Stimulated activated CD8-positive, alpha-beta memory T cell treated with anti-CD3 and anti-CD28 coated beads, Interleukin-7, amount 100 ng/mL, for 24 hours (primary cell): ENCODE measurements at places on chromosomes 11 and 22.

- no peak for DNase-seq
These were observed 69.0 kb downstream of the LARGE1 start for GRCh38 chr22:33851240-33851639.

DNA sequence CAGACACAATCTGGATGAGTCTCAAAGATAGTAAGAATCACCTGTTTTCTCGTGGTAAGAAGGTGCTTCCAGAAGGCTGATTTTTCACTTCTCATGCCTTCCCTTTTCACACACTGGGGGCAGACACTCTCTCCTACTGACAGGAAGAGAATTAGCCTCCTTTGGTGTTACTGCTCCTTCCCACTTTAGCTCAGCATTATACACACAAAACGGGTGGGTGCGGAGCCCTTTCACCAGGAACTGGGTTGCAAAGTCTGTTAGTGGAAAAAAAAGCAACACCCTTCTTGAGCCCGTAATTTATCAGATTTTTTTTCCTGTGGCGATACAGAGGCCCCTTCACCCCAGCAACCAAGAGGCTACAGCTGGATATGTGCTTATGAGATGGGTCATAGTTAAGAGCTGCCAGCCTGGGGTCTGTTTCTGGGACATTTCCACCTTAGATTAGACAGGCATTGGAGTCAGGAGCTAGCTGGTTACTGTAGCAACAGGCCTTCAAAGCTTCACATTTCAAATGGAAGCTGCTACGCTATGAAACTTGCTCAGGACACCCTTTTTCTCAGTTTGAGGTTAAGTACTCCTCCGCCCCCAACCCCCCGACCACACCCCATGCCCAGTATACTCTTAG is 48.1 kb downstream of the SNX19 start:
- DNase-seq = no peak

GRCh38 chr22:16956290-16956689 is 51.7 kb downstream of the GAB4 start:
- DNase-seq = no peak

DNA sequence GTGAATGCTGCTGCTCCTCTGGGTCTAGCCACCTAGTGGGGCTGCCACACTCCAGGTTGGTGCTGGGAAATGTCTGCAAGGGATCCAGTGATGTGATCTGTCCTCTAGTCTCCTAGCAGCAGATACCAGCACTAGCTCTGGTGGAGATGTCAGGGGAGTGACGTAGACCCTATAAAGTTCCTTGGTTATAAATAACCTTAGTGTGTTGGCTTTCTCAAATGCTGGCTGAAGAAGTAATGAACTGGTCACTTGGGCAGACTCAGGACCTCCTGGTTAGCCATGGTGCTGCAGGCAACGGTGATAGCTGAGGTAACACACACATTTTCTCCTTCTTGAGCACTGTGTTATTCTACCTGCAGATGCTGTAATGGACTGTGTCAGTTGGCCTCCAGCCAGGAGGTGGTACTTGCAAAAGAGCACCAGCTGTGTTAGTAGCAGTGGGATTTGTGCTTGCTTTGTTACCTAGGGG is 35.5 kb downstream of the BBOX1 start:
- DNase-seq = no peak

GRCh38 chr11:64747961-64748665 is 4.2 kb upstream of the RASGRP2 start:
- no peak for DNase-seq

DNA sequence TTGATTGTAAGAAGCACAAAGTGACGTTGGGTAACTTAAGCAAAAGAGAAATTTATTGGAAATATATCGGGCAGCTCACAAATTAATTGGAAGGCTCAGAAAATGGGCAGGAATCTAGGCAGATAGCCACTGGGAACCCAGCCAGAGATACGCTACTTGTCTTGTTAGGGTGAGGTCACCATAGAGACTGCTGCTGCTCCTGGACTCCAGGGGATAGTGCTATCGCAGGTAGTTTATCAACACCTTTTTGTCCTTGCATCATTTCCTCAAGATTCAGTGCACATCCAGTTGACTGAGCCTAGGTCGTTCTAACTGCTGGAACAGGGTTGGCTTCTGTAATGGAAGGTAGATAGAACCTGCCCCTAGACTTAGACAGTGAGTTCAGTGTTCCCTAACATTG is 19.6 kb downstream of the AMOTL1 start:
- DNase-seq = no peak

GRCh38 chr11:4074266-4074665 is 20.3 kb upstream of the RRM1 start:
- no peak for DNase-seq

- DNase-seq = no peak
These were observed 2.9 kb downstream of the SERPIND1 start for GRCh38 chr22:20776624-20777405.

GRCh38 chr22:30244641-30245040 is 1.9 kb downstream of the LIF start:
- no peak for DNase-seq

GRCh38 chr11:25180187-25180586 is 683.3 kb downstream of the LUZP2 start:
- no peak for DNase-seq

DNA sequence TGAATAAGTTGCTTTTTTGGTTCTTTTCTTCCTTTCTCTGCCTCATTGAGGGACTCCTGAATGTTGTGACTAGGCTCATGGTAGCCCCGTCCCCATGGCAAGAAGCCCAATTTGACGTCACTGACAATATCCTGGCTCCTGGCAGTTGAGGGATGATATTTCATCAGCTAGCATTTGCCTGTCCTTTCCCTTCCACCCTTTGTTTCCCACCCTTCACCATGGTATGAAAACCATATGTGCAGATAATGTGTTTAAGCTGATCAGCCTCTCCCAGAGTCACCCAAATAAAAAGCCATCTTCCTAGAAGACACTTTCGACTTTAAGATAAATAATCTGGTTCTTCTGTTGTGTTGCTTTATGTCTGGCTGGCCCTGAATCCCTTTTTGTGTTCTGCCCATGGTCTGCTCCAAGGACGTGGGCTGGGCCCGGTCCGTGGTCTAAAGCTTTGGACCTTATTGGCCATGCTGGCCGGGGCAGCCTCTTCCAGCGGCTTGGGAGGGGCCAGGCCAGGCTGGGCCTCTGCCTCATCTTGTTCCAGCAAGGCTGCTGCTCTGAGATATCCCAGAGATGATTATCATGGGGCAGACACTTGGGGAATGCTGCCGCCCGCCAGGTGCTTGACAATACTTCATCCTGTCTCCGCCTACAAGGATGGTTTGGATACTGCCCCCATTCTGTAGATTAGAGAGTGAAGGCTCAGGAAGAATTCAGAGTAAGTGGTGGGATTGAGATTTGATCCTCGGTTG is 5.1 kb downstream of the TSPAN18 start:
- no peak for DNase-seq

GRCh38 chr22:48957311-48957986 is 870.2 kb downstream of the BRD1 start:
- no peak for DNase-seq

DNA sequence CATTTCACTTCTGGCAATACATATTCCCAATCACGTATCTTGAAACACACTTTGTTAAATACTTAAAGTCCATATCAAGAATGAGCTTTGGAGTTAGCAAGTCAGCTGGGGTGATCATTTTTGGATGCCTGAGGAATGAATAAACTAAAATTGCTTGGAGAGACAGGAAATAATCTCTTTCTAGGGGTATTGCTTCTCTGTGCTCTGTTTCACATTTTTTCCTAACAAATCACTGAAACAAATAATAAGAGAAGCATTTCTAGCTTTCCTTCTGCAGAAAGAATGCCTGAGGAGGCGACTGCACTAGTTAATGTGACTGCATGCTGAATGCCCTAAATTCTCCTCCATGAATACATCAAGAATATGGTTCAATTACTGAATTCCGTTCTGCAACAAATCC is 541.4 kb upstream of the CCDC90B start:
- no peak for DNase-seq

GRCh38 chr11:69131644-69132300 is 24.0 kb upstream of the SMIM38 start:
- no peak for DNase-seq

DNA sequence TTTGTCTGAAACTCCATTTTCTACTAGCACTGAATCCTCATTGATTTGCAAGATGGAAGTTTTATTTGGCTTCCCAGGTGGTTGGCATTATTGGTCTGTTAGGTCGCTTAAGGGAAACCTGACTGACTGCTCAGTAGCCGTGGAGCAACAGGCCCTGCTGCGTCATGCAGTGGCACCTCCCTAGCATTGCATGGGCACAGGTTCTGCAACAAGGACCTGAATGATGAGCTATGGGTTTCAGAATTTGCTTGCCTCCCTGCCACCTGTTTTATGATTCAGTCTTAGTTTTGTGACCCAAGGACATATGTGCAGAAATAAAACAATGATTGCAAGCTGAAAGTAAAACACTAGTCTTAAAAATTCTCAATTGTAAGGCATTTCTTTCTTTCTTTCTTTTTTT is 128.5 kb downstream of the SLC1A2 start:
- no peak for DNase-seq

DNA sequence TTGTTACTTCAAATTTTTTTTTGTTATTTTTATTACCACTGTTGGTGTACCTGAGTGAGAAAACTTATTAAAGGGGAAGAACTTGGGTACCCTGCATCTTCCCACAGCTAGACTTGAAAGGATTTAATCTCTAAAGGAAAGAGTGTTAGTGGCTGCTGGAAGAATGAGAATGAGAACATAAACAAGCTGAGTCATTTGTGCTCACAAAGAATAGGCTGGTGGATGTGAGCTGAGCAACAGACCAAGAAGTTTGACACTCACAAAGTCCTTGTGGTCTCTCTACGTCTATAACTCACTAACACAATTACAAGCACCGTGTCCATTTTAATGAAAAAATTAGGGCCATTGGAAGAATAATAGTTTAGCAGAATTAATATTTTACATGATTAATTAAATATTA is 217.6 kb upstream of the ANO5 start:
- DNase-seq = no peak

- no peak for DNase-seq
These were observed 11.1 kb downstream of the GDPD5 start for GRCh38 chr11:75514596-75514995.

DNA sequence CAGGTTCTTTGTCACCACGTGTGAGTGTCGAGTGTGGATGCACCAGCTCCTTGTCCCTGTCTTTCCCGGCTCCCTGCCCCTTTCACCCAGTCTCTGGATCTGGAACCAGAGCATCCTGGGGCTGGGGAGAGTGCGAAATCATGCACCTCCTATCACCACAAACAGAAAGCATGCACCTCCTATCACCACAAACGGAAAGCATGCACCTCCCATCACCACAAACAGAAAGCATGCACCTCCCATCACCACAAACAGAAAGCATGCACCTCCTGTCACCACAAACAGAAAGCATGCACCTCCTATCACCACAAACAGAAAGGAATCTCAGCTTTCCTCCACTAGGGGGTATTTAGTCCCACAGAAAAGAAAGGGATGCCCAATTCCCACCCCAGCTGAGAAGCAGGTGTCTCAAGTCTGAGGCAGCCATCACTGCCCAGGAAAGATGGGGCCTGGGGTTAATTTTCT is 5.9 kb upstream of the GLB1L3 start:
- DNase-seq = no peak

- no peak for DNase-seq
These were observed 62.6 kb downstream of the SWAP70 start for GRCh38 chr11:9726321-9727022.

- DNase-seq = no peak
These were observed 43.9 kb downstream of the PDE2A start for GRCh38 chr11:72630104-72630852.
